NCI-H748 treated with DMSO at 0.1 percent for 48 hours (cell line): ENCODE measurements at places on chromosomes 3 and 15.
A peak's percentile ranks its signal among the peaks of the same experiment; 100 is the strongest.

GRCh38 chr15:99454941-99455788, 110.6 kb upstream of the MEF2A start:
- no peak for DNase-seq

DNA sequence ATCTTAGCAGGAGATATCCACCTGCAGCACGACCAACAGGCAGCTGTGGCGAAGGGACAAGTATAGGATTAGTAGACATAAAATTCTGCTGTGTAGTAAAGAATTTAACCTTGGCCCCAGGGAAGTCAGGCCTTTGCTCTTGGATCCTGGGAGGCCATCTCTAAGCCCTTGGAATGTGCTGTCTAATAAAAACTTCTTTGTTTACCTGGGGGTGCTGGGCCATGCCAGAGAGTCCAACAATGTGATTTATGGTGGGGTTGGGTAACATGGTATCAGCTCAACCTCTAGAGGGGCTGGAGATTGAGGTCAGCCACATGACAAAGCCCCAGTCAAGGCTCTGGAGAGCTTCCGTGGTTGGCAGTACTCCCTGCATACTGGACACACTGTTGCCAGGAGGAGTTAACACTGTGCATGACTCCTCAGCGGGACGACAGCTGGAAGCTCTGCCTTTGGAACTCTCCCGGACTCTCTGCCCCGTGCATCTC, 52.4 kb downstream of the HEG1 start:
- no peak for DNase-seq

GRCh38 chr3:192851821-192852372, 65.8 kb downstream of the MB21D2 start:
- DNase-seq, result peak; percentile 76

GRCh38 chr15:22887157-22887951, 48.9 kb downstream of the NIPA2 start:
- DNase-seq, result no peak

GRCh38 chr3:16551342-16551976, 38.0 kb upstream of the RFTN1 start:
- no peak for DNase-seq

DNA sequence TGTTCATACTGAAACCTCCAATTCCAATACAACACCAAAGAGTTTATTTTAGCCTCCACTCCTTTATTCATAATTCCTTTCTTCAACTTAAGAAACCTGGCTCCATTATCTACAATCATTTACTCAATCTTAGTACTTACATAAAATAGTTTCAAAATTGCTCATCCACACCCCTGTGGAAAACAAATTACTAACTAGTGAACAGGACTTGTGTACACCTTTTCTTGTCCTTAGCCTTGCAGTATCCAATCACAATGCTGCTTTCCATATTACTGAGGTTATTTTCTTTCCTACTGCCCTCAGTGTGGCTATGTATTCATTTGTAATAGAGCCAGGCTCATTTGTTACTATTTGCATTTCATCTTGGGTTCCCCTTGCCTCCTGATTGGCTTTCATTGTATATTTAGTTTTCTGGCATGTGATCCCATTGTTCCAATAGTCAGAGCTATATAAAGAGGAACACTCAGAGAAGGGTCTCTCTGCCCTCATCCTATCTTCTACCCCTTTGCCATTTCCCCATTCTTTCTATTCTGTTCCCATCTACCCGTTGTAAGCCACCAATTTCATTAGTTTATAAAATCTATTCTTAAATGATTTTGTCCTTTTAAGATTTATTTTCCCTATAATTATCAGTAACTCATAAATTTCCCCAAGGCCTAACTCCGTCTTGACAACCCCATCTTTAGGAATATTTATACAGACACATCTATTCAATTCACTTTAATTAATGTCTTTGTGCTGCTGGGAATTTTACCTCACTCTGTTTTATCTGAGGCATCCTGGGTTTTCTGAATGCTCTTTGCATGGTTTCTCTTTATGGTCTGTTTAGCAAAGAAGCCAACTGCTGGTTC, 67.9 kb upstream of the RBP1 start:
- no peak for DNase-seq

DNA sequence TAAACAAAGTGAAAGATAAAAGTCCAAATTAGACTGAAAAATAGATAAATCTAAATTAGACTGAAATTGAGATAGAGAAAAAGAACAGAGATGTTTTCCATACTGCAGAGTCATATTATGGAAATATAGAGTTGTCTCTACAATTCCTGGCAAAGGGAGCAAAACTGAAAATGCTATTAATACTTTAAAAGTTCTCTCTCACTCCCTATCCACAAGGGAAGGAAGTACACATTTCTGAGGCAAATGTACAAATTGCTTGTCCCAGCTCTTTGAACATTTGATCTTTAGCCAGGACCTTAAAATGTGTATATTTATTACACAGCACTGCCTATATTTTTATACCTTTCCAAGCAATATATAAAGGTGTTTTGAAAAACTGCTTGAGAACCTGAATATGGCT, 225.1 kb upstream of the SEMA6D start:
- DNase-seq, result no peak

DNA sequence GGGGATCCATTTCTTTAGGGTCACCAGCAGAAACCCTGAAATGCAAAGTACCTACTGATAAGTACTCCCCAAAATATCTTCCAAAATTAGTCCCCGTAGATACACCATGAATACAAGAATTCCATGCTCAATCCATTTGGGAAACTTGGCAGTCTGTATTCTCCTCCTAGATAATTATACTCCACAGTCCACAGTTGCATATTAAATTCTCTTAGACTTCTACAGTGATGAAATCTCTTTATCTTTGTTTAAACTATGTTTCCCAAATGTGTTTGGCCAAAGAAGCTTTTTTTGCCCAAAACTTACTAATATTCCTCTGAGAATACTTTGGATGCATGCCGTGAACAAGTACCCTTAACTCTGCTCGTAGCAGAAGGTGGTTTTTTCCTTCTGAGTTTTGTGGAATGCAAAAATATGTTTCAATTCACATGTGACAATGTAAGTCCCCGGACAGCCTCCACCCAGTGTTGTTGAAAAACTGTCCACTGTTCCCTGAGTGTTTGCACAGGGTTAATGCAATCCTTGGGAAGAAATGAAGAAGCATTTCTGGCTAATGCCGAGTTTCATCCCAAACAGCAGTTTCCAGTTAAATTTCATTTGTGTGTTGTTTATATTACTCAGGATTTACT, 126.7 kb downstream of the ARNT2 start:
- DNase-seq, result no peak

- DNase-seq, result no peak
Observed at GRCh38 chr15:68209272-68209671, 4.1 kb upstream of the CALML4 start.

DNA sequence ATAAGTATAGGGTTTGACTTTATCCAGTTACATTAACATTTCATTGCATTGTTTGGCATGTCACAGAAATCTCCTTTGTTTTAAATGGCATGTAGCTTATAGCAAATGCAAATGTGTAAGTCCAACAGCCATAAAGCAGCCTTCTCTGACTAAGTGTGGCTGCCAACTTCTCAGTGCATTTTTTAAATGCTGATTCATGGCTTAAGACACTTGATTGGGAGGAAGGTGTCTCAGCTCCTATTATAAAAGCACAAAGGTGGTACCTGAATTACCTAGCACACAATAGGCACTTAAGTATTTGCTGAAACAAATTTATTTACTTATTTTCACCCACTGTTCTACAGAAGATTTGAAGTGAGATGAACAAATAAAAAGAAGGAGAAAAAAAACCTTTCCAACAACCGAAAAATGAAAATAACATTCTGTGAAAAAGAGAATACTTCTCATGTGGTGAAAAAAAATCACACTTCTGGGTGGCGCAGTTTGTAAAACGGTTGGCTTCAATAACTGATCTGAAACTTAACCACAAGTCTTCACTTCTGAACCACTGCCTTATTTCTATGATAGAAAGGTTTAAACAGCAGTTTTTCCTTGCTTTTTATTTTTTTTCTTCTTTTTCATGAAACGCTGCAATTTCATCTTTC, 105.5 kb upstream of the ICE2 start:
- DNase-seq, result no peak

DNA sequence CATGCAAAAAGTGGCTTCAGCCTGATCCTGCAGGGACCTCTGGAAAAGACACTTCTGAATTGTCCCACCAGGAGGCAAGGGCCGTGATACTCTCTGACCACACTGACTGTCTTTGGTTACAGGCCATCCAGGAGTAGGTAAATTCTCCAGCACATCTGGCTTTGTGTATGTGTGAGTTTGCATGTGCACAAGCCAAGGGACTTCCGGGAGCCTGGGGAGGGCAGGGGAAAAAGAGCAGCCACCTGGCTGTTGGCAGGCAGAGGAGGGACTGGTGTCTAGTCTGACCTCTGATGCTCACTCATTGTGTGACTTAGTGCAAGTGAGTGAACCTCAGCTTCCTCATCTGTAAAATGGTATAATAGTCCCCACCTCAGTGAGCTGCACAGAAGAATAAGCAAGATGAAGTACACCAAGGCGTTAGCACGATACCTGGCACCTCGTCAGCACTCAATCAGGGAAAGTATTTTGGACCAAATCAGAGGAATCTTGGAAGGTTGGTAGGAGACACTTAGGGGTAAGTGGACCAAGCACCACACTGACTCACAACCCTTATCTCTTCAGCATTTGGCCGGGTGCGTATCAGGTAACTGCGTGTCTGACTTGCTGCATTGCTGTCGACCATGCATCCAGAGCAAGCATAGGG, 19.1 kb downstream of the KLHL6 start:
- DNase-seq, result no peak

GRCh38 chr15:27254055-27254454, 283.1 kb downstream of the GABRG3 start:
- DNase-seq, result no peak

DNA sequence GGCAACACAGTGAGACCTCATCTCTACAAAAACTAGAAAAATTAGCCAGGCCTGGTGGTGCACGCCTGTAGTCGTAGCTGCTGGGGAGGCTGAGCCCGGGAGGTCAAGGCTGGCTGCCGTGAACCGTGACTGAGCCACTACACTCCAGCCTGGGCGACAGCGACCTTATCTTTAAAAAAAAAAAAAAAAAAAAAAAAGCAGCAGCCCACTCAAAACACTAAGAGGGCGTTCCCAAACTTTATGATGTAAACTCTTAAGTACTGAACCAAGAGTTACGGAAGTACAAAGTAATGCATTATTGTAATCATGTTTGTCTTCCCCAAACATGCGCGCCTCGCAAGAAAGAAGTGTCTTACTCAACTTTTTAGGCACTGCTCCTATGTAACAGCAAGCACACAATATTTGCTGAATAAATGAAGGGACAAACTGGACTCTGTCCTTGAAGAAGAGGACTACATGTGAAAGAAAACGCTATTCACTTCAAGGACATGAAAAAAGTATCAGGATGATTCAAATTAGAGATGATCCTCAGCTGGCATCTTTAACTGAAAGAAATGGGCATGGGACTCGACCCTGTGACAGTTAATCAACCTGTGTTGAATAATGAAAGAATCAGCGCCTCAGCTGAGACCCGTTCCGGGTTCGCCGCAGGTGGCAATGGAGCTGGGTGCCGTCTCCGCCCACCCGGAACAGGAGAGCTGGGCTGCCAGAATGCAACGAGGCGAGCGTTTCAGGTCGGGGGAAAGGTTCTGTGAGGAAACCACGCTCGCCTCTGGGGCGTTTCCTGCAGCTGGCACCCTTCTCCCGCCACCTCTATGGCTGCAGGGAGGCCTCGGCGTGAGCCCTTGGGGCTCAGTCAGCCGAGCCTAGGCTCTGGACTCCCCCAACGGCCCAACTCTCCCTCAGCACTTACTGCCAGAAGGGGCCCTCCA, 718 bp downstream of the SPG11 start:
- no peak for DNase-seq

- peak; percentile 49 for DNase-seq
Observed at GRCh38 chr15:87047203-87047965, 967.7 kb downstream of the AGBL1 start.

DNA sequence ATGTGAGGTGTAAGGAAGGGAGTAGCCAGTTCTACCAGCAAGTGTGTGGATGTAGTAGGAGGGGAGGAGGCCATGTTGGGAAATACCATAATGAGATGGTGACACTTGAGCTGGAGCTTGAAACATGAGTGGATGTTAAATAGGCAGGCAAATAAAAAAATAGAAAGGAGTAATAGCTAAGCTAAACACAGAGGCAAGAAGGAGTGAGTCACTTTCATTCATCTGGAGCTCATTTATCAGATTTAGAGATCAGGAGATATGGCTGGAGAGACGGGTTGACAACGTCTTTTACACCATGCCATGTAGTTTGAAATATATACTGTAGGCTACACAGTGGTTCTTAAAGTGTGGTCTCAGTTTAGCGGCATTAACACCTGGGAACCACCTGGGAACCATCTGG, 390.5 kb downstream of the DIPK2A start:
- no peak for DNase-seq

DNA sequence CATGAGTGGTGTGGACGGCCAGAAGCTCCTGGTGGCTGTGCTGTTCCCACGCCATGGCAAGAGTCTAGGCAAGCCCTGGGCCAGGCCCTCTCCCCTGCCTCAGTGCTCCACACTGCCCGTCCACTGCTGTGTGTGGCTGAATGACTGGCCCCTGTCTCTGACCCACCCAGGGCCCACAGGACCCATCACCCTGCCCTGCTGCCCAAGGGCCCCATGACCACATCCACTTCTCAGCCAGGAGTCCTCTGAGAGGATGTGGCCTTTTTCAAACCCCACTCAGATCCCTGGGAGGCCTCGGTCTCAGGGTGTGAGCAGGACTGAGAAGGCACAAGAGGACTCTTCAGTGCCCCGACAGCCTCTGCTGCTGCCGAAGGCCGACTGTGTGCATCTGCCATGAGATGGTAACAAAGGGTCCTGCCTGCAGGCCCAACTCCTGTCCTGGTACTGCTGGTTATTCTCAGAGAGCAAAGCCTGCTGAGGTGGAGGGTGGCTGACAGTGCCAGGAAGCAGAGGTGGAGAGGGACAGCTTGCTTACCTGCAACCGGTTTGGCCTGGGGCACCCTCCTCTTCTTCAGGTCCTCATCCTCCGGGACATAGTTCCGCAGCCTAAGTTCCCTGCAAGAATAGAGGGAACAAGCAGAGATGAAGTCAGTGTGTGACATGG, 47.5 kb downstream of the PTH1R start:
- DNase-seq, result no peak

- no peak for DNase-seq
Observed at GRCh38 chr3:16331319-16331883, 66.4 kb downstream of the OXNAD1 start.

DNA sequence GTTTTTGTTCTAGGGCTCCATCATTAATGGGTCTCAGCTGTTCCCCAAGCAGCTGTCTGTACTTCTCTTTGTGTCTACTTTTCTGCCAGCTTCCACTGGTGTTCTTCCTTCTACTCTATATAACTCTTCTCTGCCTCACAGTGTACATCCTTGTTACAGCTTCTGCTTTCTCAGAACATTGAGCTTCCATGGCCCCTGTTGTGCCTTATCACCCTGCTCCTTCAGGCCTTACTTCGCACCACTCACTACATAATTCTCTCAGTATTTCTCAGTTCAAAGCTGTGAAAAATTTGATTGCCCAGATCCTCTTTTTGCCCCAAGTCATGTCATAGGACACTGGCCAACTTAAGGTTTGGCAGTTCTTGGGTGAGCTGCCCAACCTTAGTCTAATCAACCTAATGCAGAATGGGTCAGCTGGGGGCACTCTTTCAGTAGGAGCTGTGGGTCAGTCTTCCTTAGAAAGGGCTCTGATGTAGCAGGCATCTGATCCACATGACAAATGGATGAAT, 28.9 kb downstream of the CSTA start:
- DNase-seq, result no peak

GRCh38 chr15:63848879-63849551, 15.3 kb upstream of the HERC1 start:
- DNase-seq, result no peak

GRCh38 chr3:63349583-63350573, 71.8 kb downstream of the SYNPR start:
- peak; percentile 27 for DNase-seq
